ENCODE measurements at places on chromosomes 1 and 21.

GRCh38 chr1:227883641-227884301, 64.0 kb downstream of the WNT9A start:
- DNase-seq, result no peak

DNA sequence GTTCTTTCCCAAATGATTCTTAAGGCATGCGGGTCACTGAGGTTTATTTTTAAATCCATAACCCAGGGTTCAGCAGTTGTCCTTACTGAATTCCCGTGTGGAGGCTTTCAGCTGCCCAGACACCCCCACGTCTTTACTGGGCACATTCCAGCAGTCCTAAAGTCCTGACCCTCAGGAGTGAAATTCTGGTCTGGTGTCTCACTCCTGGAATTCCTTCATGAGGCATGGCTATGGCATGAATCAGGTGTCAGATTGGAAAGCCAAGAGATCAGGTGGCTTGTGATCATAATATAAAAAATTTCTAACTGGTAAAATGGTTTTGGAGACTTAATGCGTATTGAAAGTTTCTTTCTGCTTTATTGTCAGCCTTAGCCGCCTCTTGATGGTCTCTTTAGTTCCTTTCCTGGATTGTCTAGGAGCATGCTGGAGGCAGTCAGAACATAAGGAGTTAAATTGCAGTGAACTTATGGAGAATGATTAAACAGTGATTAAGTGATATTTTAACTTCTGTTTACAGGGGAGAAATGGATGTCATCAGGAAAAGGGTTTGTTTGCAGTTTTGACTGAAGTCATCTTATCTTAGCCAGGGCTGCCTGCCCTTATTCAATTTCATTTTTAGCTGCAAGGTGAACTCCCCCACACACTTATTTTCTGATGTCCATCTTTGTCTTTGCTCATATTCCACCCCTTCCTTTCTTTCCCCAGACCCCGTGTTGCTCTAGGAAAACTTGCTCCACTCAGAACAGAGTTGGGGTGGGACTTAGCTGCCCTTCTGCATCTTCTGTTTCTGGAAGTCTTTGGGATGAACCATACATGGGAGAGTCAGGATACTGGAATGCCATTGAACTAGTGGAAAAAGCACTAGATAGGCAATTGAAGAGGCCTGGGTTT, 25.7 kb upstream of the MACF1 start:
- DNase-seq, result peak; percentile 85

DNA sequence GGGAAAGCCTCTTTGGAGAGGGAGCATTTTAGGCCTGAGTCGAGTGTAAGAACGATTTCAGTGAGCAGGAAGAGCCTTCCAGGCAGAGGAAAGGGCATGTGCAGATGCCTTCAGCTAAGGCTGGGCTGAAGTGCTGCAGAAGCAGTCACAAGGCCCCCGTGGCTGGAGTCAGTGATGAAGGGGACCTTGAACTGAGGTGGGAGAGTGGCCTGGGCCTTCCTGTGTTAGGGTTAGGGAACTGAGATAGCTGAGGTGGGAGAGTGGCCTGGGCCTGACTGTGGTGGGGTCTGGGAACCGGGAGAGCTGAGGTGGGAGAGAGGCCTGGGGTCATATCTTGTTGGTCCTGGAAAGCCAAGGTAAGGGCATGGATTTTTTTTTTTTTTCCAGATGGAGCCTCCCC, 50.9 kb upstream of the ETV3 start:
- no peak for DNase-seq

GRCh38 chr1:163768576-163768975, 446.8 kb downstream of the NUF2 start:
- DNase-seq, result no peak

DNA sequence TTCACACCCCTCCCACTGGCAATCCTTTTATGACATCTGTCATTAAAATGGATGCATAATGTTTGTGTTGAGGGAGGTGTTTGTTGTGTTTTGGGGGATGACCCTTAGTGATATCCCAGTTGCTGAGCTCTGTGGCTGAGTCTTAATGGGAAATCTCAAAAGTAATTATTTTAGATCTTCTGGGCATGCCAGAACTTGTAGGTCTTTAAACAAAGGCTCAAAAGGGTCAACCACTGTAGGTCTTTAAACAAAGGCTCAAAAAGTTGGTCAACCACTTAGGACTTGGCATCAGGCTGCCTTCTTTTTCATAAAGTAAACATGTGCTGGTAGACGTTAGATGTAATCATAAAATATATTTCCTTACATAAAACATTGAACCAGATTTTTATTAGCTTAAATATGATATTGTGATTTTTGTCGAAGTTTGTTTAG, 78.0 kb downstream of the CDC14A start:
- DNase-seq, result peak; percentile 15

DNA sequence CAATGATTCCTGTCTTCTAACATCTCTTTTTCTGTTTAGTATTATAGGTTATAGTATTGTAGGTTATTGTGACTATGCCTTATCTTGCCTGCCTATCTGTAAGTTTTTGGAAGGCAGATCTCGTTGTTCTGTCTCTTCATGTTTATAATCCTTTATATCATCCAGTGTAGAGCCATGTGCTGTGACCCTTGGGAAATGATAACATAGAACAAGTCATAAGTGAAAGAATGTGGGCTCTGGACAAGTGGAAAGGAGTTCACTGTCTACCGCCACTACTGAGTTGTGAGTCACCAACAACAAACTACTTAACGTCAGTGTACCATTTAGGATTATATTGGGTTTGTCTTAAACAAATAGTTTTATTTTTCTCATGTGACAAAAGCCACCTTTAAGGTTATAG, 139.3 kb downstream of the LYPLAL1 start:
- DNase-seq, result no peak

- DNase-seq, result no peak
Observed at GRCh38 chr1:87816646-87817045, 488.0 kb downstream of the LMO4 start.

DNA sequence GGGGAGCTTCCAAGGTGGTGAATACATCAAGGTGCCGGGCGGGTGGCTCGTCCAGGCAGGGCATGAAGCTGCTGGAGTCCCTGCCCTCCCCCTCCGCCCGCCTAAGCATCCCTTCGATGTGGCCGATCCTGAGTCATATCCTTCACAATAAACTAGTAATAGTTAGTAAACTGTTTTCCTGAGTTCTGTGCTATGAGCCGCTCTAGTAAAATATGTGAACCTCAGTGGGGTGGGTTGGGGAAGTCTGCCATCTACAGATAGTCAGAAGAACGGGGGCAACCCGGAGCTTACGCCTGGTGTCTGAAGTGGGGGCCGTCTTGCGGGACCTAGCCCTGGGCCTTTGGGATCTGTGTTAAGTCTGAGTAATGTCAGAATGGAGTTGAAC, 21.6 kb downstream of the C2CD2 start:
- DNase-seq, result peak; percentile 99

GRCh38 chr1:67376381-67376780, 53.8 kb downstream of the SERBP1 start:
- peak; percentile 67 for DNase-seq

DNA sequence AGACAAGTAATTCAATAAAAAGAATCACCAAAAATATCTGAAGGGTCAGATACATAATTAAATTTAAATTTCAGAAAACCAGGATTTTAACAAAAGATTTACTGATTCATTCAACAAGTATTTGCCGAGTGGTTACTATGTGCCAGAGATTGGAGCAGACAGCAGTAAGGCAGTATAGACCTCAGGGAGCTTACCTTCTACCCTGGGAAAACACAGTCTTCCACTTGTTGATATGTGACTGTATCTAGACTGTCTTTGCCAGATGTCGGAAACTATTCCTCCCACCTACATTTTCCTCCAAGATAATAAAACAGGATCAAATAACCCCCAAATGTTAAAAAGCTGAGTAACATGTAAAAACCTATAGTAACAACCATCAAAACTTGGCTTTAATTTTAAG, 6.2 kb downstream of the HNRNPR start:
- no peak for DNase-seq

- DNase-seq, result no peak
Observed at GRCh38 chr1:63617450-63617849, 24.2 kb downstream of the PGM1 start.
